NCI-H1694 (cell line): ENCODE measurements at places on chromosomes 2 and 18.

DNA sequence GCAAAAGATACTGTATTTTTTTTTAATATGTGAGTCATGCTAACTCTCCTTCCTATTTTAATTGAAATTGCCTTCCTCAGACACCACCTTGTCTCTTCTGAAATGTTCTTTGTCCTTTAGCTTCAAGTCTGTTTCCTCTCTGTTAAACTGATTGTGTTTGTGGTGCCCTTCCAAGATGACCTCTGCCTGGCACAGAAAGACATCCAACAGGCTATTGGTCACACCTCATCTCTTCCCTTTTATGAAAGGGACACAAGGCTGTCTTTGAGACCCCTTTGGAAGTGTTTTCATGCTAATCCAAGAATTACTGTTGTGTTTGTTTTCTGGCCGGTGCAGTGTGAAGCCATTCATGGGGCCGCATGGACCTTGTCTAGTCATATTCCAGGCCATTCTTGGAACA is 94.0 kb upstream of the PIK3C3 start:
- DNase-seq: no peak

DNA sequence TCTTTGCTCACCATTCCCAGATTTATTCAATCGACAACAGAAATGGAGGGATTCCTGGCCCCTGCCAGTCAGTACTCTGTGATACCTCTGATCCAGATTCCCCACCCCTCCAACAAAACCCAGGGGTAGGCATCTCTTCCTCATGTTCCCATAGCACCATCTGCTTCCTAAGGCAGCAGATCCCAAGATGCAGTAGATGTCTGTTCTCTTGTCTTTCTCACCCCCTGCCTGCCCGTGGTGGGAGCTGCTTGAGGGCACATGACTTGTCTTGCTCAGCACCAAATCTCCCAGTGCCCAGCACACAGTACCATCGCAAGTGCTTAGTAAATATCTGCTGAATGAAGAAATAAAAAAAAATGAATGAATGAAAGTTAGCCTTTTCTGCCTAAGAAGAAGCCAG is 98.2 kb downstream of the ZBTB7C start:
- no peak for DNase-seq

- DNase-seq: no peak
These were observed 53.9 kb upstream of the CD302 start for GRCh38 chr2:159851941-159852340.

GRCh38 chr2:95075440-95076132 is 46.0 kb downstream of the MRPS5 start:
- DNase-seq: no peak

DNA sequence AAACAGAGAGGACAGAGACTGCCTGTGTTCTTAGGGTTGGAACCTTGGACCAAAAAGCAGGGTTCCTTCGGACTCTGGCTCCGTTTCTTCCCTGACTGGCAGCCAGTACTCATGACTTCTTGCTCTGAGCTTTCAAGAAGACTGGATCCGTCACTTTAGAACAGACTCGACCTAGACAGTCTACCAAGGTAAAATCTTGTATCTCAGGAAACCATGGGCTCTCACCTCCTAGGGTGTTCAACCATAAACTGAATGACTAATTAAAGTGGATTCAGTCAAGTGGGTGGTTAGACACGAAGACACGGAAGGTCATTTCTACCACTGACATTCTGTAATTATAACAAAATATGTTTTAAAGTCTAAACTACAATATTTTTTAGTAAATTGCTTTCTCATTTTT is 153.8 kb upstream of the SLC39A10 start:
- DNase-seq: no peak

- no peak for DNase-seq
These were observed 18.9 kb upstream of the IL1R2 start for GRCh38 chr2:101972621-101973434.

DNA sequence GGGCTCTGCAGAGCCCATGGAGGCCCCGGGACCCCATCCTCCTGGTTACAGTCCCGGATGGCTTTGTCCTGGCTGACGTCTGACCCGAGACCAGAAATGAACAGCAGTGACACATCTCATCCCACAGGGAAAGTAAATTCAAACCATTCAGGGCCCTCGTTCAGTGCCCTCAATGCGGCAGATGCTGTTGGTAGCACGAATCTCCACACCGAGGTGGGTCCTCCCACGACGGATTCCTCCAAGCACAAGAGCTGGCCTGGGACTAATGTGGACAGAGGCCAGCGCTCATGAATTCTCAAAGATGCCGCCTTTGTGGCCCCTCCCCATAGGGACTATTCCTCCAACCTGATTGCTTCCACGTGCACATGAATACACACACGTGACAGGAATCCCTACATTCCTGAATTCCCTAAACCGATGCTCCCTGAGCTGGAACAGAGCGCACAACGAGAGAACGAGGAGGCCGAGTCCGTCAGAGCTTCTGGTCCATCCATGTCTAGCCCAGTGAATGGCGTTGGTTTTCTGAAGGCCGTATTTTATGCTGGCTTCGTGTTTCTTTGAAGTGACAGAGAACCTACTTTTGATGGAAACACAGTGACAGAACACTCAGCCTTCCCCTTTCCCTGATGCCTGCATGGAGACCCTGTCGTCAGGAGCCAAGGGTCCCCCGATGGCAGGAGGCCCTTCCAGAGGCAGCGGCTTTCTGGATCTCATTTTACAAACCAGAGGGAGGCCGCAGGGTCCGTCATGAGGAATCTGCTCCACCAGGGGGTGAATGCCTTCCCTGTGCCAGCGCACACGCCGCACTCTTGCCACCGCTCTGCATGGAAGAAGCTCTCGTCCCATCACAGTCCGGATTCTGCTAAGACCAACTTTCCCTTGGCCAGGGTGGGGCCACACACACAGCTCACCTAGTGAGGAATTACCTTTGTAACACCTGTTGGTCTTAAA is 64.3 kb upstream of the SNTG2 start:
- no peak for DNase-seq

DNA sequence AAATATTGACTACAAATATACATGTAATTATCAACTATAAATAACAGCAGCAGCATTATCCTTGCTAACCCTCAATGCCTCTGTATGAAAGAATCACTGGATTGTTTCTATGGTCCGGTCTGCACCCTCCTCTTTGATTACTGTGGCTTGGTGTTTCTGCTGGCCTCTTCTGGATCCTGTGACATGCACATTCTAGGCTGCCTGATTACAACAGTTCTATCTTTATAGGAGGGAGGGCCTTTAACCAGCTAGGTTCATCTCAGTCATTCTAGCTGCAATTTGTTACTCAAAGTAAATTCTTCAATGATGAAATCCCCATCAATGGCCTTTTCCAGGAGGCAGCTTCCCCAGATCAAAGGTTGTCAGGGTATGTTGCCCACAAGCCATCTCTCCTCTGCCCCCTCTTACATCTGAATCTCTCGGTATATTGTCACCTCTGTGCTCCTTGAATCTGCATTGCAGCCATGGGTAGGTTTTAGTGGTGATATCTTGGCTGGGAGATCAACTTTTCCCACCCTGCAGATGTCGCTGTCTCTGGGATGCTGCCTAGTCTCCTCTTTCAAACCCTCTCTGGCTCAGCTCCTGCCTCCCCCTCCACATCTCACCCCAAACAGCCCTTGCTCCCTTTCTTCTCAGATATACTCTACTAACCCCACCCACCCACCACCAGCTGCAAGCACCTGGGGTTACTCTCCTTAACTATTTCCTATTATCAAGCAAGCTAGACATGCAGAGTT is 106.2 kb upstream of the BZW1 start:
- no peak for DNase-seq

- DNase-seq: peak; percentile 96
These were observed 55.4 kb downstream of the REL start for GRCh38 chr2:60936757-60937156.

GRCh38 chr2:172677363-172677762 is 58.3 kb upstream of the RAPGEF4 start:
- no peak for DNase-seq

DNA sequence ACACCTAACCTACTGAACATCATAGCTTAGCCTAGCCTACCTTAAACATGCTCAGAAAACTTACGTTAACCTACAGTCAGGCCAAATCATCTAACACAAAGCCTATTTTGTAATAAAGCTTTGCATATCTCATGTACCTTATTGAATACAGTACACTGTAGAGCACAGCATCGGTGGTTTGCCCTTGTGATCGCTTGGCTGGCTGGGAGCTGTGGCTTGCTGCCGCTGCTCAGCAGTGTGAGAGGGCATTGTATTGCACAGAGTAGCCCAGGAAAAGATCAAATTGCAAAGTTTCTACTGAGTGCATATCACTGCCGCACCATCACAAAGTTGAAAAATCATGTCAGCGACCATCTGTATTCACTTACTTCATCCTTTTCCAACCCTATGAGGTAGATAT is 62.3 kb upstream of the NCK2 start:
- no peak for DNase-seq

DNA sequence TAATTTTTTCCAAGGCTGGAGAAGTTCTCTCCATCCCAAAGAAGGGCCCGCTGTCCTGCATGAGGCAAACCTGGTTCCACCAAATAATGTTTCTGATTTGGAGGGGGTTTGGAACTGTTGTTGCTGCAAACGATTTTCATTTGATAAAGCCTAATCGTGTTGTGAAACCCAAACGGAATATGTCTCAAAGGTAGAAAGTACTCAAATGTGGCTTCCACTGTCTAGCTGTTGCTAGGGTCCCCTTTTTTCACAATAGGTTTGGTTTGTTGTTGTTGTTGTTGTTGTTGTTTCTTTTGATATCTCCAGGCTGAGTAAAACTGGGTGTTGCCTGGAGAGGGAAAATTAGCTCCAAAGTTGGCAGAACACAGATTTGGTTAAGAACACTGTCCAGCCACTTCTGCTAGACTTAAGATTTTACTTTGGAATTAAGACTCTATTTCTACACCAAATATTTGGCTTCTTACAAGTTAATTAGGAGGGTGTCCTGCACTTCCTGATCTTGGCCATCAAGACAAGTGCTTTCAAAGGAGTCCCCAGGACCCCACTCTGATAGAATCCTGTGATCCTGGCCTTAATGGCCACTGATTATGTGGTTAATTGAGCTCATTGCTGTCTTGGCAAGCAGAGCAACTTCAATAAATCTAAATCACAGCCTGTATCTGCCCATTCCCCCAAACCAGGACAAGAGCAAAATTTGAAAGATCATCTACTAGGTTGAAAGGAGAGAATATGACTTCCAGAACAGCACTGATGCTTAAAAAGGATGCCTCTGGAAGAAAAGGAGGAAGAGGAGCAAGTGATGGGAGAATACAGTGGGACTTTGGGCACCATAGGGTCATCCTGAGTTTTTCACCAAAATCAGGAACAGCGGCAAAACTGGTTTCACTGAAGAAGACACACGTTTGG is 3.3 kb upstream of the HOXD13 start:
- no peak for DNase-seq

- no peak for DNase-seq
These were observed 329.1 kb upstream of the CNTNAP5 start for GRCh38 chr2:123696021-123696420.

DNA sequence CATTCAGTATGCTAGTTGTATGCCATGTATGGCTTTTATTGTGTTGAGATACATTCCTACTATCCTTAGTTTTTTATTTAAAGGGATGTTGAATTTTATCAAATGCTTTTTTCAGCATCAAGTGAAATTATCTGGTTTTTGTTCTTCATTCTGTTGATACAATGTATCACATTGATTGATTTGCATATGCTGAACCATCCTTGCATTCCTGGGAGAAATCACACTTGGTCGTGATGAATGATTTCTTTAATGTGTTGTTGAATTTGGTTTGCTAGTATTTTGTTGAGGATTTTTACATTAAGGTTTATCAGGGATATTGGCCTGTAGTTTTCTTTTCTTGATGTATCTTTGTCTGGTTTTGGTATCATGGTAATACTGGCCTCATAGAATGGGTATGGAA is 49.7 kb downstream of the CD28 start:
- no peak for DNase-seq
